ENCODE measurements at places on chromosomes 4 and X.

DNA sequence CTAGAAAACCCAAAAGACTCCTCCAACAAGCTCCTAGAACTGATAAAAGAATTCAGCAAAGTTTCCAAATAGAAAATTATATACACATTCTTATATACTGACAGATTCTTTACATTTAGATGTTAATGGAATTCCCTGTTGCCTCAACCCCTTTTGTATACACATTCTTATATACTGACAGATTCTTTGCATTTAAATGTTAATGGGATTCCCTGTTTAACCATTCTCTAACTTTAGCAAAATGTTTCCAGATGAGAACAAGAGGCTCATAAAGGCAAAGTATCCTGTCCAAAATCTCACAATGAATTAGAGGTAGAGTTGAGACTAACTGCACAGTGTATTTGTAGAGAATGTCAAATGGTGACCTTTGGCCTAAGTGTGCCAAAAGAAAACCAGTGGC is 23.1 kb upstream of the AR start:
- no peak for DNase-seq

GRCh38 chr4:53767482-53767881 is 176.2 kb upstream of the LNX1 start:
- DNase-seq: no peak

DNA sequence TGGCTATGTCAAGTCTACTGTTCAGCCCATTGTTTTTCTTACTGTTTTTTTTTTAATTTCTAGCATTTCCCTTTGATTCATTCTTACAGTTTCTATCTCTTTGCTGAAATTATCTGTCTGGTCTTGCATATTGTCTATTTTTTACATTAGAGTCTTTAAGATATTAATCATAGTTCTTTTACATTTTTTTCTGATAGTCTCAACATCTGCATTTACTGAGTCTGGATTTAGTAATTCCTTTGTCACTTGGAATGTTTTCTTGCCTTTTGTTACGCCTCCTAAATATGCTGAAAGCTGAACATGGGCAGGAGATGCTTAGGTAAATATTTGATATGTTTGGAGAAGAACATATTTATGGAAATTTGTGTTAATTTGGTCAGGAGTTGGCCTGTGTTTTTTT is 10.4 kb downstream of the JADE3 start:
- DNase-seq: no peak

DNA sequence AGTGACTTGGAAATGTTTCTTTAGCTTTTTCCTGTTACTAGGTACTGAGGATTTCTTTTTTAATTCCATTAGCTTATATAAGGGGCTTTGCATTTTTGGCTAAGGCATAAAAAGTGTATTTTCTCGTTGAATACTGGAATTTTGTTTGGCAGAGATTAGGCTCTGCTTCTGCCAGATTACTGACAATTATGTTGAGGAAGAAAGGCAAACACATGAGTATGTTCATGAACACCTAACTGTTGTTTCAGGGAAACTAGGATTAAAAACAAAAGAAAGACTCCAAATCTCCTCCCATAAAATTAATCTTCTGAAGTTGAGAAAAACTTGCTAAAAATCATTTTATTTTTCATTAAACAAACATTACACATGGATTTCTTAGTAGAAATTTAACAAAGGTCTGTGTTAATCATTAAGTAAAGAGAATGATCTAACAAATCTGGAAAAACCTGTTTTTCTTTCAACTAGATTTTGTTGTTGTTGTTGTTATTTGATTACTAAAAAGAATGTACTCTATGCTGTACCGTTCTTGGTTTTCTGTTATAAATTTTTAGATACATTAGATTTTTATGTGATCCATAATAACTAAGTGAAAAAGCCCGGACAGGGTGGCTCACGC is 43.3 kb upstream of the STAG2 start:
- DNase-seq: no peak

DNA sequence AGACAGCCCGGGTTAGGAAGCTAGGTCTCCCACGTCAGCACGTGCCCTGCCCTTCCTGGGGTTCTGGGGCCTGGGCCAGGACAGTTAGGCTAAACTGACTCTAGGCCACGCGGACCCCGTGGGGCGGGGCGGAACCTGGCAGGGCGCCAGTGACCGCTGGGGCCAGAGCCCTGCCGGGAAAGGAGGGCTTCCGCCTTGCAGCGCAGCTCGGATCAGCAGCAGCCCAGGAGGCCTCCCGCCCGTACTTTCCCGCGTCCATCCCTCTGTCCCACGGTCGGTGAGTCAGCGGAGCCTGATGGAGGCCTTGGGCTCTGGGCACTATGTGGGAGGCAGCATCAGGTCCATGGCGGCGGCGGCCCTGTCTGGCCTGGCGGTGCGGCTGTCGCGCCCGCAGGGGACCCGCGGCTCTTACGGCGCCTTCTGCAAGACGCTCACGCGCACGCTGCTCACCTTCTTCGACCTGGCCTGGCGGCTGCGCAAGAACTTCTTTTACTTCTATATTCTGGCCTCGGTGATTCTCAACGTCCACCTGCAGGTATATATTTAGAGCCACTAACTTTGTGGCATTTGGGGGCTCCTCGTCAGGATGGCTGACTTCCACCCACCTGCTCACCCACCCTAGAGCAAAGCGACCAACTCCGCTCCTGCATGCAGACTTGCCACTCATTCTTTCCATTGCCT is at the start of gene SMIM10:
Gene SMIM10, plus strand, starts transcription at position 191 of the 681 bp plus-strand sequence. Its CDS starts 105 bp downstream, at position 296.
- DNase-seq: no peak
